ENCODE measurements at places on chromosomes 7 and 10.

GRCh38 chr7:14024406-14024805, 34.9 kb upstream of the ETV1 start:
- DNase-seq: no peak

DNA sequence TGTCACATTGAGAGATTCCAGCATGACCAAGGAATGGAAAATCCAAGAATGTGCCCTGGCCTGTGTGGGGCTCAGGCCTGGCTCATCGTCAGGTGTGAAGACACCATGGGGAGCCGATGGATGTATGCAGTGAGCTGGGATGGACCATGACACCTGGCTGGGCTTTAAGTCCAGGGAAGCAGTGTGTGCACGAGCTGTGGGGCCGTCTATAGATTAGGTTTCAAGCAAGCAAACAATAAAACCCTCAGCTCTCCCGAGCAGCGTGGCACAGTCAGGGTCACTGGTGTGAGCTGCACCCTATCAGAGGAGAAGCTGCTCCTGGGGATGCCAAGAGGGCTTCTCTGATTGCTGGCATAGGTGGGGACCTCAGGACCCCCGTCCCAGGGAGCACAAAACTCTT, 50.5 kb upstream of the DLG5 start:
- no peak for DNase-seq

- DNase-seq: no peak
These were observed 37.4 kb downstream of the GBX1 start for GRCh38 chr7:151129960-151130591.

DNA sequence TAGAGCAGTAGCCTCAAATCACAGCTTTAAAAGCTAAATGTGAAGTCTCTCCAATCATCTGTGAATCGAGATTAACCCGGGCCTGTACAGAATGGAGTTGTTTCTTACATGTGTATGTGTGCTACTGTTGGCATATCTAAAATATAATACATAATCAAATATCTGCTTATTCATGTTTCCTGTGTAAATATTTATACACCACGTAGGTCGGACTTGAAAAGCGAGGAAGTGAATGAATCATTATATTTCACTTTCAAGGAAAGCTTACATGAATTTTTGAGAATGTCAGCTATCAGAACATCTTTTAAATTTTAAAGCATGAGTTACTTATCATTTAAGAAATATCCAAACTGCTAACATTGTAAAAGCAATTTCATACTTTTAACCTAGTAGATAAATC, 233.3 kb downstream of the SLC25A13 start:
- DNase-seq: no peak

DNA sequence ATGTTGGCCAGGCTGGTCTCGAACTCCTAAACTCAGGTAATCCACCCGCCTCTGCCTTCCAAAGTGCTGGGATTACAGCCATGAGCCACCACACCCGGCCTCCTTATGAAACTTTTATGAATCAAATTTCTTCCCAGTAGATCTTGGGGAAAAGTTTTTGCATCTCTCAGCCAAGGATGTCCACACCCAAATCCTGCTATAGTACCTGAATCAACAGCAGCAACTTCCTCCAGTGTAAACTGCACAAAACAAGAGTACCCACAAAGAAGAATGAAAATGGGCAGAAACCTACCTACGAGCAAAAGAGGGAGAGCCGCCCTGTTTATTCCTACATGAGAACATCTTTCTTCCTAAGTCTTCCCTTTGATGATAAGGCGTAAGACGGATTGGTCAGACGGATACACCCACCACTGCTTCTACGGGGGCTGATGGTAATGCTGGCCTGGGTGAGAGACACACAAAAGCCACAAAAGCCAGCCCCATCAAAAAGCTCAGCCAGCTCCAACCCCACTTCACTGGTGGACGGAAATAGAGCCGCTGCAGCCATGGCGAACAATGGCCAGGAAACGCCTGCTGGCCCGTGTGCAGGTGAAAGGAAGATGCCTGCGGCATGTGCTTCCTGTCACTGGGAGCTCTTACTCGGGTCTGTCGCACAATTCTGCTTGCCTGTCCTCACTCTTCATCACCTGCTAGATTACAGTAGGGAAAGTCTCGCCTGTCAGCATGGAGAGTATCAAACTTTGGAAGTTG, 10.4 kb downstream of the JCAD start:
- no peak for DNase-seq

- DNase-seq: no peak
These were observed 6.4 kb upstream of the PDCD4 start for GRCh38 chr10:110865186-110865808.

DNA sequence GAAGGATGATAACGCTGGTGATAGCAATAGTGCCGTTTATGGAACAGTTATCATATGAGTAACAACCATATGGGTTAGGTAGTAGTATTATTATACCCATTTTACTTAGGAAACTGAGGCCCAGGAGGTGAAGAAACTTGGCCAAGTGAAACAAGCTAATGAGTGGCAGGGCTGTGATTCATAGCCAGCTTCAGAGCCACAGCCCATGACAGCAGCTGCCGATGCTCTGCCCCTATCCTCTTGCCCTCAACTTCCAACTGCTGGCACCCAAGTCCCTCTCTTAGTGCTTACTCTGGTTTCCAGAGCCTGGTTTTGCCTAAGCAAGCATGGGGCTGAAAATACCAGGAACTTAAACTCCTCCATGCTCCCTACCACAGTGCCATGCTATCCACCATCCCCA, 12.3 kb downstream of the SH3PXD2A start:
- DNase-seq: no peak

GRCh38 chr10:78511324-78512204, 477.9 kb downstream of the RPS24 start:
- no peak for DNase-seq

DNA sequence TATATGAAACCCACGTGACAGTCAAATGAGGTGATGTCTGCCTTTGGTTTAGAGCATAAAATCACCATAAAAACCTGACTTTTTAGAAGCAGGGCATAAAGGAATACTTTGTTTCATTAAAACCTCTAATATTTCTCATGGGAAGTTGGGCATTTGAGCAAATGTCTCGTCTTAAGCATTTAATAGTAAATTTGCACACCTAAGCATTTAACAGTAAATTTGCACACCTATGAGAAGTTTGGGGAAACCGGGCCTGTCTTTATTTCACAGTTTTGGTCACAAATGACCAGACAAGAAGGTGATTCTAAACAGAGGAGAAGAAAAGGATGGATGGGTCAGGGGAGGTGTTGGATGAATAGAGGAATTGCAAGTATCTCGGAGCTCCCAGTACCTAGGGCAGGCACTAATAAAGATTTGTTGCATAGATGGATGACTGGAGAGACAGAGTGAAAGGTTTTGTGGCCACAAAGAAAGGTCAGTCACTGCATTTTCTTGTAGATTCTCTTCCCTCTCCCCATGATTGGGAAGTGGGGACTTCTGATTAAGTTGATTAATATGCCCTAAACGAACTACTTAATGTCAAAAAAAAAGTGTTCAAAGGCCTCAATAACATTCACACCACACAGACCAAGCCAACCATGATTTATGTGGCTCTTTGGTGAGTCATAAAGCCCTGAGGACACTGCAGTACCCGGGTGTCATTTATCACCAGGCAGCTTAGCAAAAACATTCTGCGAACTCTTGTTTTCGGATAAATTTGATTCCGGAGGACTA, 158.2 kb downstream of the SPAG6 start:
- DNase-seq: no peak

- DNase-seq: no peak
These were observed 32.1 kb downstream of the NRP1 start for GRCh38 chr10:33302208-33302829.

DNA sequence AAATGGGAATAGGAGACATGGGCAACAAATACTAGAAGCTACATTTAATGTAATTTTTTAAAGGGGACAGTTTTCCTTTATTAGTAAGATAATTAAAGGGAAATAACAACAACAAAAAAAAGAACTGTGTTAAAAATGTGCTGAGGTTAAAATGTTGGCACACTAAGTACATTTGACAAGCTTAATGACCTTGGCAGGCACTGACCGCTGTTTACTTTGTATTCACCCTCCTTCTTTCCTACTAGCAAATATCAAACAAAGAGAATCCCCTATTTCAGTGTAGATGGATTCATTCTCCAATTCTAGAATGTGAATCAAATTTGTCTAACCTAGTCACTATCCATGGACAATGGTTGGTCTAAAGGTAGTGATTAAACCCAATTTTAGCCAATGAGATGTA, 77.5 kb upstream of the TOMM7 start:
- DNase-seq: no peak

GRCh38 chr10:58963723-58964124, 212.7 kb upstream of the PHYHIPL start:
- no peak for DNase-seq

DNA sequence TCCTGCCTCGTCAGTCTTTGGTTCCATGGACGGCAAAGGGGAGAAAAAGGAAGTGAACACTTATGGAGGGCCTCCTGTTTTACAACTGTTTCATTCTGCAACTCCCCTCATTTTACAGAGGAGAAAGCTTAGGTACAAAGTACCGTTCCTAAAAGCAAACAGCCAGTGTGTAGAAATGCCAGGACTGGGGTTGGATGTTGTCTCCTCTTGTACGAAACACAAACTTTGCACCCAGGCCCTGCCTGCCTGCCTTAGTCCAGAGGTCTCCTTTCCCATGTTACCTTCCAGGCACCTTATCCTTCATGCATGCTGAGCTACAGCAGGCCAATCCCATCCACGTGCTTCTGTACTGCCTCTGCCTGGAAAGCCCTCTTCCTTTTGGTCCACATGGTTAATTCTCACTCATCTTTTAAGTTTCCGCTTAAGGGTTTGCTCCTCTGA, 86.0 kb downstream of the ICA1 start:
- DNase-seq: no peak

- DNase-seq: no peak
These were observed 49.3 kb upstream of the PARD3 start for GRCh38 chr10:34864149-34865067.

- no peak for DNase-seq
These were observed 11.9 kb downstream of the DPY19L1 start for GRCh38 chr7:35025369-35025870.

GRCh38 chr10:107717046-107717445, 552.5 kb upstream of the SORCS1 start:
- DNase-seq: no peak

GRCh38 chr7:130379532-130379920, 768 bp upstream of the CPA1 start:
- no peak for DNase-seq

GRCh38 chr7:17297243-17297642, 1.2 kb upstream of the AHR start:
- DNase-seq: no peak

GRCh38 chr10:72340510-72341261, 14.0 kb downstream of the DNAJB12 start:
- DNase-seq: no peak

- DNase-seq: no peak
These were observed 37.1 kb upstream of the COMTD1 start for GRCh38 chr10:75272896-75273295.

GRCh38 chr7:138127996-138128395, 51.7 kb downstream of the AKR1D1 start:
- no peak for DNase-seq

GRCh38 chr10:24947304-24948097, 4.9 kb downstream of the PRTFDC1 start:
- DNase-seq: no peak

DNA sequence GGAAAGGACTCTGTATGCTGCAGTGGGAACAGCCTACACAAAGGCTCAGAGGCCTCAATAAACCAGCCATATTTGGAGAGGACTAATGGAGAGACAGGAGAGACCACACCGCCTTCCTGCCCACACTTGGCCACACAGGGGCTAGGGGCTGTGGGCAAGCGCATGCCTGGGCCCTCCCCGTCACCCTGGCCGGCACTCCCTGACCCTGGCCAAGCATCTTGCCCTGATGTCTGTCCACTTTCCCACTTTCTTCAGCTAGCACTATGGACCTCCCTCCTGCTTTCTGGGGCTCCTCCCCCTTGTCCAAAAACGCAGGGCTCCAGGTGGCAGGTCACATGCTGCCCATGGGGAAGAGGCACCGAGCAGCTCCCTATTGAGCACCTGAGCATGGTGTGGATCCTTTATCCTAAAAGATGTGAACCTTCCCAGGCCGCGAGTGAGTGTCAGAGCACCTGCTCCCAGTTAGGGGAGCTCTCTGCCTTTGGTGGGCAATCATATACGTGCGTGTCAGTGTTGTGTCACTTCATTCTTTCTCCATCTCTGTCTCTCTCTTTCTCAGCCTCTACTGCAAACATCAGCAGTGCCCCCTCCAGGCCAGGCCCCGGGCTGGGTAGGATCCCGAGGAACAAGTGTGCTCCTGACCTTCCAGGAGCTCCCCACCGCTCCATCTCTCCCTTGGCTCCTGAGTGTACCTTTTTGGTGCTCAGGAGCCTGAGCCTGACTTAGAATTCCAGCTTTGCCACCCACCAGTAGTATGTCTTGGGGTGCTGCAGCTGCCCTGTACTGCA, 74.0 kb downstream of the ZMIZ1 start:
- no peak for DNase-seq

DNA sequence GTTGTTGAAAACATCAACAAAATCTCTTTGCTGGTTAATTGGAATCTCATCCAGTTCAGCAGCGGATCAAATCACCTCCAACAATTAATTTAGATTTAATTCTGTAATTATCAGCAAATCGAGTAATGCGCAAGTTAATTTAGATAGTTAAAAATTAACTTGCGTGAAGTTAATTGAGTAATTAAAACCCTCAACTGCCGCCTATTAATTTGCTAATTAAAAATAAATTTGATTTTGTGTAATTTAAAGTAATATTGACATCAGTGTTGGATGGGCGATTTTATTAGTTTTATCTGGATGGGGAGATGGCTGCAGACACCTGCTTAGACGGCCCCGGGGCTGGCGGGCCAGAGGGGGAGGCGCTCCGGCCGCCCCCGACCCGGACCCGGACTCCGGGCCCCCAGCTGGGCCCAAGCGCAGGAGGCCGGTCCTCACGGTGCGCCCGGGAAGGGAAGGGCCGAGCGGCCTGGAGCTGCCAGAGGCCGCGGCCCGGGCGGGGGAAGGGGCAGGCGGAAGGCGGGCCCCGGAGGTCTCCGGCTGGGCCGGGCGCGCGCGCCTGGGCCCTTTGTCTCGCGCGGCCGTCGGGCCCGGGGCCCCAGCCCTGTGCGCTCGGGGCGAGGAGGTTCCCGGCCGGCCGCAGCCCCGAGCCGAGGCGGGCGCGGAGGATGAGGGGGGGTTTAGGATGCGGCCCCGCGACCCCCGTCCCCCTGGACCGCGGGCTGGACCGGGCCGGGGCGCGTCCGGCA, 3.3 kb upstream of the UNCX start:
- DNase-seq: no peak

DNA sequence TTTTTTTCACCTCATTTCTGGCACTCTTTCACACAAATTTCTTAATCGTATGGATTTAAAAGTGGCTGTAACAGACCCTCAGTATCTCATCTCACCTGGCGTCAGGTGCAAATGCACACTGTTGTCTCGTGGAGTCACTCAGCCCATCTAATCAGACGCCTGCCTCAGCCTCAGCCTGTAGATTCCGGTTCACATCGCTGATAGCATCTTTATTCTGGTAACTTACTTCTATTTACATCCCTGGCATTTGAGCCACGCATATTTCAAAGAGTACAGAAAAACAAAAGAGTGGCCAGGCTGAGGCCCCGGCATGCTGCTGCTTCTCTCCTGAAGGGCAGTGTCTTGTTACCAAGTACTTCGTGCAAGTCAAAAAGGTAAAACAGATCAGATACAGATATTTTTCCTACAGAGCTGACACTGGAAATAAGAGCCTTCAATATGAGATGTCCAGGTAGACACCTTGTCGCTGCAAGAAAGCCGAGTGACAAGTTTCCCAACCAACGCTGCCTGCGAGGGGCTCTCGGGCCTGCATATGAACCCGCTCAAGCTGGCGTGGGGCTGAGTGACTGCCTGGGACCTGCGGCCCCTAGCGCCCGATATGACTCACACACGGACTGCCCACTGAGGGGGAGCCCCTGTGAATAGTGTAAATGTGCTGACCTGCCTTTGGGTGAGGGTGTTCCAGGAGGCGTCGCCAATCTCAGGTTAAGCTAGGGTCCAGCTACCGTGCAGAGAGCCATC, 4.3 kb downstream of the VIPR2 start:
- DNase-seq: no peak
